HFFc6 (cell line): ENCODE measurements at places on chromosomes 6 and 20.

DNA sequence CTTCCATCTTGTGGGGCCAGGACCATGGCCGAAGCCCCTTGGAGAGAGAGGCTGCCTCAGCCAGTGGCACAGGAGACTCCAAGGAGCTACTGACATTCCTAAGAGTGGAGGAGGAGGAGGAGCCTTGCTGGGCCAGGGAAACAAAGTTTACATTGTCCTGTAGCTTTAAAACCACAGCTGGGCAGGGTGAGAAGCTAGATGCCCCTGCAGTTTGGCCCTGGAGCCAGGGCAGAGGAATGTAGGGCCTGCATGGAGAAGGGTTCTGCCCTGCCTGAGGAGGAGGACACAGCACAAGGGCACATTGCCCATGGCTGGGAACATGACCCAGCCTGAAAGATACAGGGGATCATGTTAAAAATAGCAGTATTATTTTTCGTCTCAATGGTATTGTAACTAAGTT is 37.4 kb downstream of the PLCG1 start:
- DNase-seq = no peak

DNA sequence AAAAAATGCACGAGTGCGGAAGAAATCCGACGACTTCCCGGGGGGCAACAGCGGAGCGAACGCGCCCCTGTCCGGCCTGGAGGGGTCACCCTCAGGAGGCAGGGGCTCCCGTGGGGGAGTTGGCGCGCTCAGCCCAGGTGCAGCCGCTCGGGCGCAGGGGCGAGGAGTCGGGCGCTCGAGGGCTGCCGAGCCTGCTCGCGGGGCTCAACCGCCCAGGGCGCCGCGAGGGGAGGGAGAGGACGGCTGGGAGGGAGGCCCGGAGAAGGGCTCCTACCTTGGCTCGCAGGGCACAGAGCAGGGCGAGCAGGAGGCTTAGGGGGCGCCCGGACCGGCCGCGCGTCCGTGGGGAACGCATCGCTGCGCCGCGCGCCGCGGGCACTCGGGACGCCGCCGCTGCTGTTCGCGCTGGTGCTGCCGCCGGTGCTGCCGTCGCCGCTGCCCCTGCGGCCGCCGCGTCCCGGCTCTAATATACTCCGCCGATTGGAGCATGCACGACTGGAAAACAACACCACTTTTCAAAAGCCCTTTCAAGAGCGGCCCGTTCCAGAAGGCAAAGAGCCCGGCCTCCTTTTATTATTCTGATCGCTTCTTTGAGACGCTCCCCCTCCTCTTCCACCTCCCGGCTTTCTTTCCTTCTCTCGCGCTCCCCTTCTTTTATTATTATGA is 490 bp downstream of the JAG1 start:
- DNase-seq = peak; percentile 17

DNA sequence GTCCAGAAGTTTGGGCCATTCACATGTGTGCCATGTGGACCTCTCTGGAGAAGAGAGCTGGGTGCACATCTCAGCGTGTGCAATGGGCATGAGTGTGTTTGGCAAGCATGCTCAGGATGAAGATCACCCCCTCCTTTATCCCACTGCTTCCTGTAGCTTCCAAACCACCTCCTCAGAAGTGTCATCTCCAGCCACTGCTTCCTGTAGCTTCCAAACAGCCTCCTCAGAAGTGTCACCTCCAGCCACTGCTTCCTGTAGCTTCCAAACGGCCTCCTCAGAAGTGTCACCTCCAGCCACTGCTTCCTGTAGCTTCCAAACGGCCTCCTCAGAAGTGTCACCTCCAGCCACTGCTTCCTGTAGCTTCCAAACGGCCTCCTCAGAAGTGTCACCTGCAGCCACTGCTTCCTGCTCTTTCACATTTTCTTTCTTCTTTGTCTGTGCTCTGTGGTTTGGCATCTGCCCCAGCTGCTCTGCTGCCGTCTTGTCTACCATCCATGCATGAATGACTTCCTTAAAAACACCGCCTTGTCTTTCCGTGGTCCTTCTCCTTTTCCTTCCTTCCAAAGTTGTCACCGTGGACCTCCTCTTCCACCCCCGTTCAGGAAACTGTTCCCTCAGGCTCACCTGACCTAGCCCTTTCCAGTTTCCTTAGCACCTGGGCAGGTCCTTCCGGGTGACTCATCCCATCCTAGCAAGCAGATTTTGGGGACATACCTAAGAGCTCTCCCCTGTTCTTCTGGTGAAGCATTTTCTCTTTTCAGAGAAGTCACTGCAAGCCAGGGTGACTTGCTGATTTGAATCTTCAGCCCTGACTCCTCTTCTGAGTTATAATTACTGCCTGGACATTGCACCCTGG is 43.5 kb upstream of the TIAM2 start:
- DNase-seq = no peak

DNA sequence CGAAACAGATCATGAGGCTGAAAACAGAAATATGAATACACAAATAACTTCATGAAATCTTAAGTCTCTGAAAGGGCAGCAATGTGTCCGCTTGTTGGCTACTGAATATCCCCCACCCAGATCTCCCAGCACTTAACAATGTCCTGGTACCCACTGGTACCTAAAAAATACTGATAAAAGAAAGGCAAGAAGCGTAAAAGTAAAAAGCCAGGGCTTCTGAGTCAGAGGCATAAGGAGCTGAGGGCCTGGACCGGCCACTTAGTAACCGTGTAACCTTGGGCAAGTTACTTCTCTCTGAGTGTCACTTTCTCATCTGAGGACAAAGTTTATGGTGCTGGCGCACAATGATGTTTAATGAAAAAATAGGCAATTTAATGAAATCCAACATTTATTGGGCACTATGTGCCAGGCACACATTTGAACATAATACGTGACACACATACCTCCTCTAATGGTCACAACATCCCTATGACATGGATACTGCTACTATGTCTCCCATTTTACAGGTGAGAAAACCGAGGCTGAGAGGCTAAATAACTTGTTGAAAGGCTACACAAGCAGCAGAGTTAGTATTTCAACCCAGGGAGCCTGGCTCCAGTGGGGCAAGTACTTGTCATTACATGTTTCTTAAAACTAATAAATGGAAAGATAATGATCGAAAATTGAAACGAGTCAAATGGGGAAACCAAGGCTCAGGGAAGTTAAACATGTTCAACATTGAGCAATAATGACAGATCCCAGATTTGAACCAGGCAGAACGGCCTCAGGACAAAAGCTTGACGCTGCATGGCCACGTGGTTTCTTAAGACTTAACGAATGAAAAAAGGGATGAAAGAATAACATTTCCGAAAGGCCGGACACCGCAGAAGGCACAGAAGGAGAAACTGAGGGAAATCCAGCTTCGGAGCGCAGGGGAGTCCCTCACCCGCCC is 828 bp downstream of the TP53RK start:
- peak; percentile 23 for DNase-seq

DNA sequence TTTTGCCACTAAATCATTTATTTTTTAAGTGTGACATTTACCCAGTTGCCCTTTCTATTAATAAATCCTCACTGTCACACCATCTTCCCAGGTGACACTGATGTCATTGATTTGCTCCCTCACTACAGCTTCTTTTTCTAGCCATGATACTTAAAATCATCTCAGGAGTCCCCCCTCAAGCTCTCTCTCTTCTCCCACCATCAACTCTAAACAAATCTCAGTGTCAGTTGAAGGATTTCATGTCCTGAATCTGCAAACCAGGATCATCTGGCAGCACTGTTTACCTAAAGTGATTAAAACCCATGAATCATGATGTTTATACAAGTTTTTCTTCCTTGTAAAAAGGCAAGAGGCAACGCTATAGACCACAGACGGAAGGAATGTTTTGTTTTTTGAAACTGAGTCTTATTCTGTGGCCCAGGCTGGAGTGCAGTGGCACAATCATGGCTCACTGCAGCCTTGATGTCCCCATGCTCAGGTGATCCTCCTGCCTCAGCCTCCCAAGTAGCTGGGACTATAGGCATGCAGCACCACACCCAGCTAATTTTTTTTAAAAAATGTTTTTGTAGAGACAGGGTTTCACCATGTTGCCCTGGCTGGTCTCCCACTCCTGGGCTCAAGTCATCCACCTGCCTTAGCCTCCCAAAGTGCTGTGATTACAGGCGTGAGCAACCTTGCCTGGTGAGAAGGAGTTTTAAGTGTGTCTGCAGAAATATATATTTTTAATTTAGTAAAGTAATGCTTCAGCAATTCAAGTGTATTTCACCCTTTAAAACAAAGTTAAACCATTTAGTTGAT is 30.1 kb upstream of the SH3BGRL2 start:
- peak; percentile 60 for DNase-seq

DNA sequence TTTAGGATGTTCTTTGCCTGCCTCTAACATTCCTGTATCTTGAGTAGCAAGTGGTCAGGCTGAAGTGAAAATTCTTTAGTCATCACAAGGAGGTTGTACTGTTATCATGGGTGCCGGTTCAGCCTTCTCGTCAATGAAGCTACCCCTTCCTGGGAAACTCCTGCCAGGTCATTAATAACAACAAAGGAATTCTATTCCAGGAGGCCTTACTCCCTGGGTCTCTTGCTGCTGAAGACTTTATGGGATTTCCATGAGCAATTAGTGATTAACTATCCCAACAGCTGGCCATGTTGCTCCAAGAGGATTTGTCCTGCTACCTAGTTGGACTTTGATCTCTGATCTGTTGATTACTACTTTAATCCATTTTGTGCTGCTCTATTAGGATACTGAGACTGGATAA is 62.7 kb upstream of the ELOVL5 start:
- DNase-seq = peak; percentile 23

GRCh38 chr6:144160431-144161005 is 10.2 kb downstream of the STX11 start:
- DNase-seq = no peak
